ENCODE measurements at places on chromosomes 5 and 9. TPM values are rescaled to one million over a fixed set of nuclear protein-coding genes. Genes with fewer than 3 reads are reported as not detected.

DNA sequence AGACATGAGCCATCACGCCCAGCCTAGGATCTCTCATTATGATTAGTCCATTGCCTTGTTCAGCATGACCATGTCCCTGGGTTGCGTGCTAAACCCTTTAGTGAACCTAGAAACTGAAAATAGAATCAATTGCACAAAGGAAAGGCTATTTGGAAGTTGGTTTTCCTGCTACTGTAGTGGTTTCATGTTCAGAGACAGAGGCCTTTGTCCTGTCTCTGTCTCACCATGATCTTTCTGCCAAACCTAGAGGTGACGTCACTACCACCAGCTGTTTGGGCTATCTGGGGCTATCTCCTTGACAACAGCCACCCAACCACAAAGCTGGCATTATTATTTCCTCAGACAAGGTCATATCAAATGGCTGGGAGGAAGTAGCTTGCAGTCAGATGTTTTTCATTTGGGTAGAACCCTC is 4.0 kb upstream of the CDK5RAP2 start:
- peak; percentile 32 for DNase-seq

DNA sequence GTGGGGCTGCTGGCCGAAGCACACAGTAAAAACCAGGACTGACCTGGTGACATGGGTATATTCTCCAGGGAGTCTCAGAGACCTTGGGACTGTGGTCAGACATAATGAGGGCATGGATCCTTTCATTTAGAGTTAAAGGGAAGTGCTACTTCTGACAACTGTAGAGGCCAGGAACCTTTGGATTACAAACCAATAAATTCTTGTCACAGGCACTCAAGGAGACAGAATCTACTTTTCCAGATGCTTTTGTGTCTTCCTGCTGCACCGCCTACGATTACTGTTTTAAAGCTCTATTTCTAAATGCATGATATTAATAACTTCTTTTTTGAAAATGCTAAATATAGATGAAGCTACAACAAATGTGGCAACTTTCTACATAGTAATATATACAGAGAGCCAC is 106.5 kb upstream of the LPAR1 start:
- no peak for DNase-seq

- DNase-seq: no peak
Measured at GRCh38 chr5:78373231-78373630, 12.8 kb downstream of the SCAMP1 start.

DNA sequence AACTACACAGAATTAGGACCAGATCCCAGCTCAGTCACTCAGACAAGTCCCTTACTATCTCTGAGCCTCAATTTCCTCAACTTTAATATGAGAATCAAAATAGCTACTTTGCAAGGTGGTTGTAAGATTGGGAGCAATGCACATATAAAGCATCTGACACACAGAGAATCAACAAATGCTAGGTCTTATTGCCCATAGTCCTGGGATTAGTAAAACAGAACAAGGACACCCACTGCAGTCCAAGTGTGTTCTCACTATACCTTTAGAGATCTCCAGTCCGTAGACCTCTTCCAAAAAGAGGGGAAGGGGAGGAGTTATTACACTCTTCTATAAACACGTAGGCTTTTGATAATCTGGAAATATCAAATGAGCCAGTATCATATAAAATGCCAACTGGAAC is 190.0 kb downstream of the CCDC192 start:
- no peak for DNase-seq

DNA sequence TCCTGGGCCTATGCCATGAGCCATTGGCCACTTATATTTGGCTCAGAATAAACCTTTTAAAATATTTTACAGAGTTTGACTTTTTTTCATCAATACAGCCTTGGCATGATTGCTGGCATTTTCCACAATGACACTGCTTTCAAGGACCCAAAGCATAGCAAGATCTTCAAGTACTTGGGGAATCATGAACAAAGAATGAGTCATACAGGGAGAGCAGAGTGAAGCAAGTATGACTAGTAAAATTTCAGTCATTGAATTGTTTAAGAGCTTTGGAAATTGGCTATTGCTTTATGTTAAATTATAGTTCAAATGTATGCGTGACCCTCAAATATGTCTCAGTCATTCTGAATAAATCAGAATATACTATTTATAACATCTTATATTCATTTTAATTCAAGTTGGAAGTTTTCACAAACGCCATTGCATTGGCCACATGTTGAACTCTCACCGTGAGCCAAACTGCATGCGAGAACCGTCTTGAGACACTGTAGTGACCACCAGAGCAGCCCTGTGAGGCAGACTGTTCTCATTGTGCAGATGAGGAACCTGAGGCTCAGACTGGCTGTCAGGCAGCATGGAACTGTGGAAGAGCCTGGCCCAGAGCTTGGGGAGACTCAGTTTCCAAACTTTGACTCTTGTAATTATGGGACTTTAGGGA is 52.9 kb downstream of the GDNF start:
- DNase-seq: no peak

Gene ARID3C
- not detected for total RNA-seq

Gene STKLD1
- total RNA-seq: 0.31 TPM

Gene PCDHGB1
- not detected for total RNA-seq

Gene PHF19
- 216 TPM for total RNA-seq

Gene RASEF
- not detected for total RNA-seq

Gene FOXD4L3
- total RNA-seq: not detected

Measured in activated naive CD8-positive, alpha-beta T cell treated with anti-CD3 and anti-CD28 coated beads for 36 hours (primary cell).